Stimulated activated CD4-positive, alpha-beta T cell treated with anti-CD3 and anti-CD28 coated beads, Interleukin-2, amount 100 ng/mL, for 48 hours (primary cell): ENCODE measurements at places on chromosomes 2 and 18.

DNA sequence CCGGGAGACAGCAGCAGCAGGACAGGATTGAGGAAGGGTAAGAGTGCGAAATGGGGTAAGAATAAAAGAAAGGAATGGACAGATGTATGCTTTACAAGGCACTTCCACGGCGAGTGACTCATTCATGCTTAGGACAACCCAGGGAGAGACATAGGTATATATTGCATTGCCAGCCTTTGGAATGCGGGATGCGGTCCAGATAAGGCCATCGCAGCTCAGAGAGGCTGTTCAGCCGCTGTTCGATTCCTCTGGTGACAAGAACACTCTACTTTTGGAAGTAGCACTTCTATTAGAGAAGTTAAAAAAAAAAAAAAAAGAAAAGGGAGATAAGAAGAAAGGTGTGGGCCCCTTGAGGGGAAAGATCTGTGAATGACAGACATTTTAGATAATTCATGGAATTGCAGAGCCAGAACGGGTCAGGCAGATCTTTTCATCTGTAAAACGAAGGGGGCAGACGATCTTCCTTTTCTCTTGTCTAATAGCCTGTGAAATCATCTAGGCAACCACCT is 819 bp upstream of the NCOA1 start:
- DNase-seq = peak; percentile 6

DNA sequence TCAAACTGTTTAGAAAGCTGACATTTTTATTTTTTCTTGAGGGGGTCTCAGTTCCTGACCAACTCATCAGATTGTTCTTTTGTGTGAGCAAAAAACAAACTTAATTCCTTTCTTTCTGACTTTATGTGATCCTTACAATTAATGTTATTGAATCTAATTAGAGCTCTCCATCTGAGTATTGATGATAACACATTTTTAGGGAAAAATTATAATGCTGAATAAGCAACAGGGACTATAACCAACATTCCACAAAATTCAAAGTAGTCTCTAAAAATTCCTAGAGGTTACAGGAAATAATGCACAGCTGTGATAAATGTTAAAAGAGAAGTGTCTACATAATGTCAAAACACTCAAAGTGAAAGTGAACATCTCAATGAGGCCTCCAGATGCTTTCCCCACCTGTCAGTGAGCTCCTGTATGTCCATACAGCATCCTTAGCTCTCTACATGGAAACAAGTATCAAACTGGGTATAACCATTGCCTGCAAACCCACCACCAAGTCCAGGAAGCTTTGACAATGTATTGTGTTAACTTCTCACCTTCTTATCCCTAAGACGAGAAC is 786.0 kb upstream of the SLC39A10 start:
- DNase-seq = no peak

DNA sequence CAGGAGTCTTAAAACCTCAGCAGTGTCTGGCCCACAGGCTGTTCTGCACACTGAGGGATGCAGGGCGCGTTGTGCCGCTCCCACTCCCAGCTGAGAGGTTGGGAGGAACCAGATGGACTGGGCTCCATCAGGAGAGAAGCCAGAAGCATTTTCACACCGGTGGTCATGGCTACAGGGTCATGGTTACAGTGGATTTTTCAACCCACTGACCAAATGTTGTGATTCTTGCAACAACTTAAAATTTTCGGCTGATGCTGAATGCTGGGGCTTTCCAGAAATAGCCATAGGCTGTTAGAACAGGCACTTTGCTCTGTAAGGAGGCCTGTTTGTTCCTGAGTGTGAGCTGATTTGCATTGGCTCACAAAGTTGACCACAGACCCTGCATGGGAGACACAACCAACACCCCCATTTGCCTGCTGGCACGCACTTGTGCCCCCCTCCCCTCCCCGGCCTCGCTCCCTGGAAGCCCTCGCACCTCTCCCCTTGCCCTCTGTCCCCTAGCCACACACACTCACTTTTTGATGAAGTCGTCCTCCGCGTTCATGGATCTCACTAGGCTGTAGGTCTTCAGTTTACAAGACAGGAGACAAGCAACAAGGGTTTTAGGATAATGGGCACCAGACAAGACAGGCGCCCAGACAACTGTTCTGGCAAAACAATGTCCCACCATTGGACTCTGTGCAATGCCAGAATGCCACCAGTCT is 3.4 kb downstream of the LPIN1 start:
- no peak for DNase-seq

- DNase-seq = no peak
These were observed 123.6 kb downstream of the CSRNP3 start for GRCh38 chr2:165593081-165593480.

- DNase-seq = no peak
These were observed 6.9 kb upstream of the POTEF start for GRCh38 chr2:130135692-130136541.

DNA sequence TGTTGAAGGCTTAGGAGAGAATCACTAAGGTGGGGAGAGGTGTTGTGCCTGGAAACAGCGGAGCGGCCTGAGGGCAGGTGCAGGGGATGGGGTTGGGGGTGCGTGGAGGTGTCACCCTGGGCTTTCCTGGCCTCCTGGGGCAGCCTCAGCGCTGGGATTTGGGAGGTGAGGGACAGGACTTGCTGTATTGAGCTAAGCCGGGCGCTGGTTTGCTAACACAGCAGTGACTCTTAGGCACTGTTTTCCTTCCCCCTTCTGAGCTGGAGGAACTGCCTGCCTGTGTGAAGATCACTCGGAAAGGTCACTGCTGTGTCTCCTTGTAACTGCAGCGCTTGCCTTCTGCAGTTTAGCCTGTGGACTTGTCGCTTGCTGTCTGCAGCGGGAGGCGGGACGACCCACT is 21.2 kb downstream of the PRELID3A start:
- DNase-seq = no peak

DNA sequence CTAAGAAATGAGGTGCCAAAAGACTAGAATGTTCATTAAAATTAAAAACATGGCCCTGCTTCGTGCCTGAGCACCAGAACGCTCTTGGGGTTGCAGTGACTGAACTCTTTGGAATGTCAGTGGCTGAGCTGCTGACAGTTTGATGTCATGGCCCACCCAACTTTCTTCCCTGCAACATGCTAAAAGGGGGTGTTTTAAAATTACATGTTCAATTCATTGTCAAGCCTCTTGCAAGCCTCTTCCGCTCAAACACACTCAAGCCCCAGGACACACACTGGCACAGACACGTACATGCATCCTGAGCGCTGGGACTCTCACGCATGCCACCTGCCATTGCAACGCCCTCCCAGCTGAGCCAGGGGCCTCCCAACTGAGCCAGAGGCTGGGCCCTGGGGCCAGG is 12.6 kb downstream of the RUFY4 start:
- DNase-seq = no peak

DNA sequence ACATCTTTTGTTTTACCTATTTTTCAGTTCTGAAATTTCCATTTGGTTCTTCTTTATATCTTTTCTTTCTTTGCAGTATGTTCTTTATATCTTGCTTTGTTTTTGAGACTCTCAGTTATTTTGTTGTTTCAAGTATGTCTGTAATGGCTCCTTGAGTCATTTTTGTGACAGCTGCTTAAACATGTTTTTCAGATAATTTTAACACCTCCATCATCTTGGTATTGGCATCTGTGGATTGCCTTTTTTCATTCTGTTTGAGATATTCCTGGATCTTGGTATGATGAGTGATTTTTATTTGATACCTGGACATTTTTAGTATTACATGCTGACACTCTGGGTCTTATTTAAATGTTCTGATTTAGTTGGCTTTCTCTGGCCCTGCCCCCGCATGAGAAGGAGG is 89.5 kb downstream of the NCOA1 start:
- DNase-seq = no peak

- DNase-seq = no peak
These were observed 390.0 kb downstream of the STK39 start for GRCh38 chr2:167857416-167857815.

DNA sequence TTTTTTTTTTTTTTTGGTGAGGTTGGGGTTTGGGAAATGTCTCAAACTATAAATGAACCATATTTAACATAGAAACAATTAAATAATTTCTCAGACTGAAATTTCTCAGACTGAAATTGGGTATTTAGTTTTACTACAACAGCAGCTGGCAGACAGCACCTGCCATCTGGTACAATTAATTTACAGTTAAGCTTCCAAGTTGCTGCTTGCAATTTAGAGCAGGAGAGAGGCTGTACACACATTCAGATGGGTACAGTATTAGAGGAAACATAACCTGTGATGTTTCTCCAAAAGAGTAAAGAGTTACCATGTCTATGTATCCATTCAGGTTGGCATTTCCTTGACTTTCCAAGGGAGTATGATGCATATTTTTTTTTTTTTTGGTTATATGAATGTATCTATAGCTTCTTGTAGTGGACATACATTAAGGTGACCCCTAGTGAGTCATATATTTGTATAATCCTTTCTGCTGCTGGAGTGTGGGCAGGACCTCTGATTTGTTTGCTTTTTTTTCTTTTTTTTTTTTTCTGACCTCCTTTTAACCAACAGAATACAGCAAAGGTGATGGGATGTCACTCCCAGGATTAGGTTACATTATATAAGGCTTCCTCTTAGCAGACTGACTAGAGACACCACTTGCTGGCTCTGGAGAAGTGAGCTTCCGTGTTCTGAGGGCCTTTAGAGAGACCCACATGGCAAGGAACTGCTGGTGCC is 201.7 kb downstream of the PTH2R start:
- no peak for DNase-seq

DNA sequence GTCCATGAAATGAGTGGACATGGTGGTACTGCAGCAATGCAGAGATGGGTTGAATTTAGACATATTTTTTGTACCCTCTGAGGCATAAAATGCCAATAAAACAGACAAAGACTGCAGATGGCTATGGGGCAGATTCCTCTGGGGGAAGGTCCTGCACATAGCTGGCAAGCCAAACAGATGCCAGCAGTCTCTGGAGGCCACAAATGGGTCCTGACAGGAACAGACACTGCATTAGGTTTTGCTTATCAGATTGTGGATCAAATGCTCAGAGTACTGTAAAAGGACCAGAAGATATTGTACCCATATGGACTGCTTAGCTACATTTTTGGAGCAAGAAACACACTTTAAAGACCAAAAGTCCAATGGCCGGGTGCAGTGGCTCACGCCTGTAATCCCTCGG is 40.9 kb upstream of the ORC2 start:
- no peak for DNase-seq

GRCh38 chr18:79491081-79491551 is 95.4 kb downstream of the NFATC1 start:
- DNase-seq = no peak

DNA sequence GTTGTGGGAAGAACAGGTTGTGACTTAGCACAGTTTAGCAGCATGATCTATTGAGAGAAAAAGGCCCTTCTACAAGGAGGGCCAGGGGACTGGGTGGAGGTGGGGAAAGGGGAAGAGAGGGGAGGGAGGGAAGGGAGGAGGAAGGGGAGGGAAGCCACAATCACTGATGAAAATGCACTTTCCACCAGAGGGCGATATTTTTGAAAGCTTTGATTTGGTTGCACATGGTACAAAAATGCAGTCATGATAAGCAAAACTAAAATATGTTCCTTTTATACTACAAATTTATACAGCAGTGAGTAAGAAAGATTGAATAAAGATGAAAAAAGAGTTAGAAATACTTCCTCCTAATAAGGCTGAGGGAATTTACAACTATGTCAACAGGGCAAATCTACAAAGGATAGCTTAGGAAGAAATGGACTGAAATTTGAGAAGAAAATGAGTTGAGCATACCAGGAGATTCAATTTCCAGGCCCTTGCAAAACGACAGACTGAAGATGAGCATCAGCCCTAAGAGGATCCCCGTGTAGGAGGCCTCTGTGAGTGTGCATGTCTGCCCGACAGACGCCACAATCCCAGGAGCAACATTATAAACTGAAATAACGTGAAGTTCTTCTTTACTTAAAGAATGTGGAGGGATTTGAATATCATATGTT is 17.2 kb downstream of the SH3YL1 start:
- DNase-seq = no peak

DNA sequence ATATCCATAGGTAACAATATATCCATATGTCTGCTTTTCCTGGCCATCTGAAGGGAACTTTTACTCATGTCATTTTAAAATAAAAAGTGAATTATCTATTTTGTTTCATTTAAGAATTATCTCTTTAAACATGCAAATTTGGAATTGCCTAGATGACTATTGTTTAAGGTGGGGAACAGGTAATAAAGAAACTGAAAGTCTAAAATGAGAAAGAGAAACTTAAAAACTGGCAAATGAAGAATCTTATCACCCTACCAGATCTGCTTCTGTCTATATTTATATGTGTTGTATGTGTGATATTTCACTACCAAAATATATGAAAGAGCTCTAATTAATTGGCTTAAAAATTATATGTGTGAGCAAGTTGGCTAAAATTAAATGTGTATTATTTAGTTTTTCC is 243.2 kb upstream of the KCNH7 start:
- DNase-seq = no peak

DNA sequence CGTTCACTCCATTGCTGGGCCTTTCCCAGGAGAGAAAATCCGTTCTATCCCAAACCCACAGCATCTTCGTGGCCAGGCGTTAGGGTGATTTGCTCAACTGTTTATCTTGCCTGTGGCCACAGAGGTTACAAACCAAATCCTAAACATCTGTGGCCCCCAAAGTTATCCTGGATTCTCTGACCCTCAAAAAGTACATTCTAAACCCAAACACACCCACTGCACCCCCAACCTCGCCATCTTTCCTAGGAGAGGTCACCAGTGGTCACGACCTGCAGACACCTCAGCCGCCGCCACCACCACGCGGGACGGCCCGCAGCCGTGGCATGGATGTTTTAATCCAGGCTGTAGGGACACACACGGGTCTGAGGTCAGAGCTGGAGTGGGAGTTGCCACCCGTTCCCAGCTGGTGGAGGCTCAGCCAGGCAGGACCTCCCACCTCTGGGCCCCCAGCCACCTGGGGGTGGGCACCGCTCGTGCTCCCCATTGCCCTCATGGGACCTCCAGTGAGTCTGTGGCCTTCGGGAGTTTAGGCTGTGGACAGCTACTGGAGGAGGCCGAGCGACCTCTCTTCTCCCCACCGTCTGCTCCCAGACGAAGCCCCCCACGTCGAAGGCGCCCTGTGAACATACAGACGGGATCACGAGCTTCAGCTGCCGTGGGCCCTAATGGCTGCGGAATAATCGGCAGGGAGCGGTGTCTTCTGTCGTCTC is 72.0 kb downstream of the KCNG2 start:
- DNase-seq = no peak

GRCh38 chr2:158665536-158666302 is 129.4 kb upstream of the DAPL1 start:
- no peak for DNase-seq

GRCh38 chr2:160918906-160919503 is 241.2 kb upstream of the TANK start:
- DNase-seq = peak; percentile 19

GRCh38 chr2:196291873-196292800 is 120.8 kb upstream of the STK17B start:
- DNase-seq = no peak

DNA sequence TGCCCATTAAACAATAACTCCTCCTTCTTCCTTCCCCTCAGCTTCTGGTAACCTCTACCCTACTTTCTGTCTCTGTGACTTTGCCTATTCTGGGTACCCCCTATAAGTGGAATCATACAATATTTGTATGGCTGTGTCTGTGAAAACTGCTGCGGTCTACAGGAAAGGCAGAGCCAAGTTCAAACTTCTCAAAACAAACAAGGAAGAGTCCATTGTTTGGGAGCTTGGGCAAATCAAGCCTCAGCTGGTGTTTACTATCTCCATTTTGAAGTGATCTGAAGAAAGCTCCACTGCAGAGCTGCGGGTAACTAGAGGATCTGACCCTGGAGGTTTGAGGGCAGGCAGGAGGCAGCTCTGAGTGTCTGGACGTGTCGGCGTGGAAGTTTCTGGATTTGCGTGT is 48.6 kb upstream of the DAPL1 start:
- DNase-seq = no peak

- DNase-seq = no peak
These were observed 124.7 kb downstream of the HDAC4 start for GRCh38 chr2:239275847-239276831.
